Effector CD8-positive, alpha-beta T cell (primary cell): ENCODE measurements at places on chromosomes 3 and 15.

DNA sequence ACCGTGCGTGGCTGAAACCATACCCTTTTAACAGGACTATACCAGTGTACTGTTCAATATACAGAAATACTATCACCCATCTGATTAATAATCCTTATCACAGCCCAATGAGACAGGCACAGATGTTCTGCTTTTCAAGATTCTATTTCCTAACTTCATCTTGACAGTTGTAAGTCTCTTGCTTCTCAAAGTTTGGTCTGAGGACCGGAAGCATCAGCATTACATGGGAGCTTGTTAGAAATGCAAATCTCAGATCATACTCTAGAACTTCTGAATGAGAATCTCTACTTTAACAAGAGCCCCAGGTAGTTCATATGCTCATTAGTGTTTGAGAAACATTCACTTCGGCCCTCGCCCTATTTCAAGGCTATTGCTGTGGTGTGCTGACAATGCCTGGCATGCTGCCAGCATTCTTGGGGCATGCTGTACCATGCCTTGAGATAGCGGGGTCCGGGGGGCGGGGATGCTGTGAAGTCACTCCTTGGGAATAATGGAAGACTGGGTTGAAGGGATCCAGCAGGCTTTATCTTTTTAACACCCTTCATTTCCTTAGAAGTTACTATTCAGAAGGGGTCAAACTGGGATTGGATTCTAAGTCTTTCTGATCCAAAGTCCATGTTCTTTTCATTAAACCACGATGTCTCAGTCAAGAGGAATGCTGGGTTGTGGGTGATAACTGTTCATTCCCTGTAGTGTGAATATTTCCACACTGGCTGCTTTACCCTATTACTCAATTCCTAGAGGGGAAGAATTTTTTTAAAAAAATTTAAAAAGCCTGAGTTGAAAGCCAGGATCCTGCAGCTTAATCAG lies 194.7 kb downstream of the LPP start:
- DNase-seq = no peak

DNA sequence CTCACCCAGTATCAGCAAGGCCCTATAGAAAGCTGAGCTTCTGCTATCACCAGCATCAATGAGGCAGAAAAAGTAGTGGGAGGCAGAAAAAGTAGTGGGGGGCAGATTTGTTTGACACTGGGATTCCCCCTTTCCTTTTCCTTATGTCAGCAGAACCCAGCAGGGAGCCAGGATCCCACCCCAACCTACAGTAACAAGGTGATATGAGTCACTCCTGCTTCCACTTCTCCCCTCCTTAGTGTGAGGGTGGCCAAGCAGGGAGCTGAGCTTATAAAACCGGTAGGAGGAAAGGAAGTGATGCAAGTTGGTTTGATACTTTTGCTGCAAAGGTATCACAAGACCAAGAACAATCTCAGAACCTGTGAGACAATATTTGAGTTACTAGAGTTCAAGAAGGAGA lies 128.7 kb downstream of the SCAPER start:
- no peak for DNase-seq

- no peak for DNase-seq
Measured at GRCh38 chr3:196159526-196159925, 51.7 kb downstream of the ZDHHC19 start.

DNA sequence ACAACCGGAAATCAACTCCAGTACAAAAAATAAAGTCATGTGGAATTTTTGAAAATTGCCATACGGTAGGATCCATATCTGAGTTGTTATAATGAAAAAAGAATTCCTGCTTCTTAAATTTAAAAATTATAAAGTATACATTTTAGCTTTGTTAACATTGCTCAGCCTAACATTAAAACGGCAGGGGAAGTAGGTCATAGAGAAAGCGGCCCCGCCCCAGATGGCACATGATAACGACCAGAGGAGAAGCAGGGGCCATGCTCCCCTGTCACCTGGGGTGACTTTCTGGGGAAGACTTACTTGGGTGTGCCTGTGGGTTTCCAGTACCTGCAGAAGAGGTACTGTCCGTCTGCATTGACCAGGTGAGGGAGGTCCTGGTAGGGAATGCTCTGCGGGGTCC lies 921 bp downstream of the MGLL start:
- no peak for DNase-seq

GRCh38 chr15:62390791-62391640 lies 225.9 kb upstream of the C2CD4B start:
- no peak for DNase-seq
